ENCODE measurements at places on chromosomes 4 and X.

DNA sequence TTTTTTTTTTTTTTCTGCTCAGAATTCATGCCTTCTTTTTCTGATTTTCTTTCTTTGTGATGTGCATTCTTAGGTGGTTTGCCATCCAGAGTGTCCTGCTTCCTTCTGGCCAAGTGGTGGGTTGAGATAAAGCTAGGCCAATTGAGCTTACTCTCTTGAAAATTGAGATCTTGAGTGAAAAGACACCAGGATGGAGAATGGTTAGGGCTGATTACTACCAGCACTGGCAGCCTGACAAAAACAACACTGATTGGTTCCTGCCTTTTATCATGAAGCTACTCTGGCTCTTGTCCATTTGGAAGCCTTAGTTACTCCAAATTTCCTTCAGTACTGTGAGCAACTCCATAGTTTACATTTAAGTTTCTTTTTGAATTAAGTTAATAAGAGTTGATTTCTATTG, 404.0 kb downstream of the PPARGC1A start:
- no peak for DNase-seq

DNA sequence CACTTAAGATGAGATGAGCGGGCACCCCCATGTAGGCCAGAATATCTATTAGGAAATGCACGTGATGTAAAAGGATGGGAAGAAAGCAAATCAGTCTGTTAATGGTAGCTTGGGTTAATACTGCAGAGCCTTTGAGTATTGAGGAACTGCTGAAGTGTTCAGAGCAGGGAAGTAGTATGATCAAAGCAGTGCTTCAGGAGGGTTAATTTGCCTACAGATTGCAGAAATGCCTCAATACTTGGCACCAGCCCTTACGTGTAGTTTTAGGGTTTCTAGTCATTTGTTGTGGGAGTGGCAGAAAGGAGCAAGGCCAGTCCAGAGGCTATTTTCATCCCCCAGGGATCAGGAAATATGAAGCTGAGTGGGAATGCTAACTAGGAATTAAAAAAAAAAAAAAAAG, 19.7 kb downstream of the ZFX start:
- DNase-seq = no peak

DNA sequence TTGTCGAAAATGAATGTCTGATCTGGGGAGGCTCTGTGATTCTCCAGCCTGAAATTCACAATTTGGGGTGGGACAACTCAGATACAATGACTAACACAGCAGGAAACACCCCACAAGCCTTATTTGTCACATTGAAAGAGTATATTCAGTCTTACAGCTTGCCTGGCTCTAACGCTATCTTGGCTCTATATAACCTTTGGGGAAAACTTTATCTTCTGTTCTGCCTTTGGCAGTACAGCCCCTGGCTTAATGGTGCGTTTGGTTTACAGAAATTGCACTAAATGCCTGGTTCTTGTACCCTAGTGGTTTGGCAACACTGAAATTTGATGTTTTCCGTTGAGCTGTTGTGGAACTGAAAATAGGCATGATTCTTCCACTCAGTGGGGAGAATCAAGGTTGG, 178.1 kb upstream of the VEGFC start:
- DNase-seq = no peak

DNA sequence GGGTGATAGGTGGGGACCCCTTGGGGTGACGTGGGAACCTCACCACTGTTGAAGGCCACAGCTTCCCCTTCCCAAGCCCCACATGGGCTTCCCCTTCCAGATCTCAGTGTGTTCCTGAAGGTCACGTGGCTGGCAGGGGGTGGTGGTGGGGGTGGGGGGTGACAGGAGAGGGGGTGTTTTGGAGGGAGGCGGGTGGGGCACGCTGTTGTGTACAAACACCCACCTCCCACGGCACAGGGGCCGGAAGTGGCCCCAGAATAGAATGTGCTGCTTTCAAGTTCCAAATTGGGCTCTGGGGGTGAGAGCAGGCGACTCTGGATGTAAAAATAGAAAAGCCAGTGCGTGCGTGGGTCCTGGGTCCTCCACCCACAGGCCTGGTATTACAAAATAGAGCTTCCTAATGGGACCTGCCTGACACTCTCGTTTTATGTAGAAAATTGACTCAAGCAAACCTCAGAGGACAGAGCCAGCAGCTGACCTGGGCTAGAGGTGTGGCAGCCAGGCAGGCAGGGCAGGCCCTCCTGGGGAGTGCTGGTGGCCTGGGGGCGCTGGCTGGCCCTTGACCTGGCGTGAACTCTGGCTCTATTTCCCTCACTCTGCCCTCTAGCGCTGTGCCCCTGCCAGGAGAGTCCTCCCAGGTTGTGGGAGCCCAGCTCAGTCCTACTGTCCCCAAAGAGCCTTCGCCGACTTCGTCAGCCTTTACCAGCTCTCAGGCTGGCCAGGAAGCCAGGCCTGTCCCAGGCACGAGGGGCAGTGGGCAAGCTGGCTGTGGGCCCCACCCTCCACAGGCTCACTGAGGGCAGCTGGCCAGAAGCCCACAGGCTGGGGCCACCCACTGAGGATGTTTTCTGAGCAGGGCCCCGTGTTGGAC, 5.4 kb upstream of the SH3BP2 start:
- DNase-seq = no peak

- no peak for DNase-seq
These were observed 31.8 kb upstream of the MTM1 start for GRCh38 chrX:150536455-150537116.

DNA sequence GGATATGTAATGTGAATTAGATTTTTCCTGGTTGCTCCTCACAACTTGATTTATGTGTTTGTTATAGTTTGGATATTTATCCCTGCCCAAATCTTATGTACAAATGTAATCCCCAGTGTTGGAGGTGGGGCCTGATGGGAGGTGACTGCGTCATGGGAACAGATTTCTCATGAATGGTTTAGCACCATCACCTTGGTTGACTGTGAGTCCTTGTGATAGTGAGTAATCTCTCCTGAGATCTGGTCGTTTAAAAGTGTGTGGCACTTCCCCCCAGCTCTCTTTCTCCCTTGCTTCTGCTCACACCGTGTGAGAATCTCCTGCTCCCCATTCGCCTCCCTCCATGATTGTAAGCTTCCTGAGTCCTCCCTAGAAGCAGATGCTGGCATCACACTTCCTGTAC, 2.2 kb downstream of the MID2 start:
- DNase-seq = no peak

DNA sequence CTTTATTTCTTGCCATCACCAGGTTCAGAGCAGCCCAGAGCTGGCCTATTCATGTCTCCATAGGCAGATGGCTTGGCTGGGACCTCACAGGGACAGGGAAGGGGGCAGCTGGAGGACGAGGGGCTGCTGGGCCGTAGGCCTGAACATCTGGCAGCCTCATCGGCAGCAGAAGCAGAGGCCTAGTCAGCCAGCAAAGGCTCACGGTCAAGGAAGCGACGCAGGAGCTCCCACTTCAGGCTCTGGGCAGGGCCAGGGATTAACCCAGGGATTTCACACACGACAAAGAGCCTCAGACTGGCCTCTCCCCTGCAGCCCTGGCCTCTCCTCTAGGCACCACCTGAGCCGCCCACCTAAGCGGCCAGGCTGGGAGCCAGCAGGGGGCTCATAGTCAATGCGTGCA, 46.0 kb upstream of the MAN2B2 start:
- peak; percentile 81 for DNase-seq

DNA sequence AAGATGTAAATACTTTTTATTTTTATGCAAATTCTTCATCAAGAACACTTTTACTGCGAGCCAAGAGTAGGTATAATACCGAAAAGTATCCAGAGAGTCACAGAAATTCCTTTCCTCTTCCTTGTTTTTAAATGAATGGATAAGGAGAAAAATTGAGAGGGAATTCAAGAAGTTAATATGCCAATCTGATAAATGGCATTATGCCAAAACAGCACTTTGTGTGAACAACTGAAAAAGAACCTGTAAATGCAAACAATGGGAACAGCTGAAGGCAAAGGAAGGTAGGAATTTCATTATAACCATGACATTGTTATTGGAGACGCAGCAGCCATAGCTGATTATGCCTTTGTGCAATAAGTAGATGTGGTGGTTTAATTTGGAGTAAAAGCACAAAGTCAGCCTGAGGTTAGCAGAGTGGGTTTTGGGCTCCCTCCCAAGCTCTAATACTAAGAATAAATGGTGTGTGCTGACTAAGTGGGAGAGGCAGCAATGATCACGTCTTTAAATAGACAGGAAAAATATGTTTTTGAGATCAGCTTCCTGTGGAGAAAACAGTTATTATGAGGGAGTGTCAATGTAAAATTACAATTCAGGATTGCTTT, 209.8 kb upstream of the NDST4 start:
- no peak for DNase-seq

DNA sequence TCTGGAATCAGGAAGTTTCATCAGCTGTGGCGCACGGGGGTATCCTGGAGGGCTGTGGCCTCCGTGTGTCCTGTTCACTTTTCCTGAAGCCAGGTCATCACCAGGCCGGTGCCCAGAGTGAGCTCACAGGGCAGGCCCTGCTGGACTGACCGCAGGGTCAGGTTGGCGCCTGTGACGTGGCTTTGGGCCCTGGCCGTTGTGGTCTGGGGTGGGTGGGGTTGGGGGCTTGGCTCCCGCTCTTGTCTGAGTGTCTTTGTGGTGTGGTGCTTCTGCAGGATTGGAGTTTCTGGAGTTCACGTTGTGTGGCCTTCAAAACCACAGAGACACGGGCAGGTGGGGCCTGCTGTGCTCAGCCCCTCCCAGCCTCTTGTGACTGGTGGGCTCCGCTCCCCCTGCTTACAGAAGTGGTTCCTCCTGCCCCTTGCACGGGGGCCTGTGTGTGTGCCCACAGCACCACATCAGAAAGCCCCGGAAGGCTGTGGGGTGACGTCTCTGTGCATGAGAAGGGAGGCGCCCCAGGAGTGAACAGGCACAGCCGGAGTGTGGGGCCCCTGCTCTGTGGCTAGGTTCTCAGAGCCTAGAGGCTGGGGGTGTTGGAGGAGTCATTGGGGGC, 9.5 kb downstream of the RGS12 start:
- DNase-seq = no peak

GRCh38 chrX:23374291-23374690, 39.6 kb downstream of the PTCHD1 start:
- peak; percentile 67 for DNase-seq

GRCh38 chr4:76002176-76002575, 5.1 kb downstream of the CXCL9 start:
- DNase-seq = no peak

DNA sequence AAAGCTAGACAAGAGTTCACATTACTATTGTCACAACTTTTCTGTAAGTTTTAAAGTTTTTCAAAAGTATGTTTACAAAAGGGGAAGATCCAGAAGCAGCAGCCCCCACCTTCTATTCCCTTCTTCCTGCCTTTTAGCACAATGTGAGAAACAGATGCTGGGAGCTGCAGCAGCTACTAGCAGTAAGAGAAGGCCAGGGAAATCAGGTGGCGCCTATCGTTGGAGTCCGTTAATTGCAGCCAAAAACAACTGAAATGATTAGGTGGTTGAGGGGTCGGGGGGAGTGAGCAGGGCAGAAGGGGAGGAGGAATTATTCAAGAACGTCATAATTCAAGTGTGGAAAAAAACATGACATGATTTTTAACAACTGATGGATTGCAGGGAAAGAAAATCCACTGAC, 27.4 kb downstream of the FRYL start:
- no peak for DNase-seq

GRCh38 chr4:28744066-28744465, 1883.4 kb downstream of the STIM2 start:
- DNase-seq = no peak

DNA sequence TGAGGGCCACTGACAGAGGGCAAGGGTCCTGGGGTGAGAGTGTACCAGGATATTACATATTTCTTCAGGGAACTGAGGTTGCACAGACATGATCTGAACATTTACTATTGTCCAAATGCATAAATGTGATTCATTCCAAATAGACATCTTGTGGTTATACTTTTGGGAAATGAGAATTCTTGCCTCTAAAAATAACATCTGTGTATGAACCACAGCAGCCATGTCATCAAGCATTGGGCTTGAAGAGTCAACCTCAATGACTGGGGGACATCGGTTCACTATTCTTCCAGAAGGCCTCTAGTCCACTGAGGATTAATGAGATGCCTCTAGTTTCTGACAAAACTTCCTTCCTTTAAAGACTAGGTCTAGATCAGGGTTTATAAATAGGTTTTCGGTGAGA, 193.1 kb upstream of the GPC4 start:
- no peak for DNase-seq

DNA sequence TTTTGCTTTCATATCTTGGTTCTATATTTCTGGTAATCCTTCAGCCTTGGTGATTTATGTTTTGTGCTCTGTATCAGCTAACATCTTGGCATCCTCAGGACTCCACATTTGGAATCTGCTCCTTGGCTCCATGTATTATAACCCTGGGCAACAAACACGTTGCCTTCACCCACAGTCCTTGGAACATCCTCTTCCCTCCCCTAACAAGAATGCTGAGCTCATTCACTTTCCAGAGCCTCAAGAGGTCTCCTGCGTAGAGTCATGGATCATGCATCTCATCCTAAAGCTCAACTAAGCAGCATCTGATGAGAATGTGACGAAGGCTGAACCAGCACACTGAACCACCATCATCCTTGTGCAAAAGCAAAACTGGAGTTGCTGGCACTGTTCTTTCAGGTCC, 60.5 kb upstream of the C1GALT1C1 start:
- no peak for DNase-seq

DNA sequence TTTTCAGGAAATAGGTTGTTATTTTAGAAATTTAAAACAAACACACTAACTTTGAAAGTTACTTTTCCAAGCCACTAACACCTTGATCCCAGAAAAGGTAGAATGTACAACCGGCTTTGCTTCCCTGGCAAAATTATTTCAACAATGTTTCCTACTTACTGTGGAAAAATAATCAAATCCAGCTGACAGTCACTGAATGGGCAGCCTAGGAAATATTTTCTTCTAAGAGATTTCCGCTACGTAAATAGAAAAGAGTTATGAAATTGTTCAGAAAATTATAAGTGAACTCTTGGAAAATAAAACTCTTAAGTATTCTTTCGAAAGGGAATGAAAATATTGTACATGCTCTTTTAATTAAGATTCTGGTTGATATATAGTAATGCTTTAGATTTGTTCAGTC, 195.7 kb downstream of the GASK1B start:
- no peak for DNase-seq

DNA sequence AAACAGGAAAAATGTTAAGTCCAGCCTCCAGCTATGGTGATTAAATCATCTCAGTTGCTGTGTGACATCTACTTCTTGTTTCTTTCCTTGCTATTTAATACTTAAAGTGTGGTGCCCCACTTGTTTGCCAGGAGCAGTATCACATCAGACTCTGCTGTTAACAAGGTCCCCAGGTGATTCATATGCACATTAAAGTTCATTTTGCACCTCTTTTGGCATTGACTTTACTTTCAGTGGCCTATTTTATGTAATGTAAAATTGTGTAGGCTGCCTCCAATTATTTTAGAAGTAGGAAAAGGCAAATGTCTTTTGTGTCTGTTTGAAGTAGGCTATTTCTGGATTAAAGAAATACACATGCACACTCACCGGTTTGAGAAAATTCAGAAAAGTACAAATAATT, 47.5 kb downstream of the CPE start:
- no peak for DNase-seq

DNA sequence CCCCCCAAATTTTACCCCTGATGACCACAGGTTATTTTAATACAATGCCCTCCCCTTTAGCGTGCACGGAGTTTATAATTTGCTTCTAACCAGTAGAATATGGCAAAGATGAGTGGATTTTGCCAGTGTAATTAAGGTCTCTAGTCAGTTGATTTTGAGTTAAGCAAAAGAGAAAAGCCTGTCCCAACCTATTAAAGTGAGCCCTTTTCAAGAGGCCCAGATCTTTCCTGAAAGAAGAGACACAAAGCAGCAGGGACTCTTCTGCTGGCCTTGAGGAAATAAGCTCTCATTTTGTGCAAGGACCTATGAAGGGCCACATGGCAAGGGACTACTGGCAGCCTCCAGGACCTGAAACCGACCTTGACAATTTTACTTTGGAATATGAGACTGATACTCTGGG, 61.9 kb upstream of the GABRG1 start:
- no peak for DNase-seq

GRCh38 chr4:98530572-98530971, 127.8 kb downstream of the TSPAN5 start:
- no peak for DNase-seq

Data from NCI-H524 (cell line).